Thymus (tissue), 14 donors: ENCODE measurements at places on chromosomes 4 and X. TPM values are rescaled to one million over a fixed set of nuclear protein-coding genes. Genes with fewer than 3 reads are reported as not detected.

Gene ELMOD2
- polyA plus RNA-seq: 17.2 TPM

Gene BEND2
- 0.05 TPM for polyA plus RNA-seq

Gene CXCL3
- 3.3 TPM for polyA plus RNA-seq

Gene NDNF
- polyA plus RNA-seq: 2.8 TPM

DNA sequence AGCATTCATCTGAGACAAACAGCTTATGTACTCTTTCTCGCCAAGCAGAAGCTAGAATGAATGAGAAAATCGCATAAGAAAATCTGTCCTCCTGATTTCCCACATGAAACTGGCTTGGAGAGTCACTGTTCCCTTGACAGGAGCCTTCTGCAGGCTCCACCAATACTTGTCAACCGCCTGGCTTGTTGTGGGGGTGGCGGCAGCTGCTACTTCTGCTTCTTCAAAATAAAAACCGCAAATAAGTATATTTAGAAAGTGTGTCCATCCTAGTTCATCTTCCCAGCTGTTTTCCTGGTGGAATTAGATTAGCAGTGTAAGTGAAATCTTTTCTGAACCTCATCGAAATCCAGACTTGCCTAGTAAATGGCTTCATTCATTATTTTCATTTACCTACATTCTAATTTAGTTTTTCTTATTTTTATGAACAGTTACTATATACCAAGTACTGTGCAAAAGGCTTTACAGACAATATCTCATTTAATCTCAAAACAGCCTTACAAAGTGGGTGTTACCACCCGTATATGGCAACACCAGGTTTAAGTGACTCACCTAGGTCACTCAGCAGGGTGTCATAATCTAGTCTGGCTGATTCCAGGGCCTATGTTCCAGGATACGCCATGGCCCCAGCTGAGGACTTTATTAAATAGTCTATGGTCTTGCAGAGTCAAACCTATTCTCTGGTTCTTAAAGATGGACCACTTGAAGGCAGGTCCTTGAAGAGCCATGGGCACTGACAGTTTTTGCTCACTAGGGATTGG, 104.6 kb upstream of the IGFBP7 start:
- DNase-seq: no peak

DNA sequence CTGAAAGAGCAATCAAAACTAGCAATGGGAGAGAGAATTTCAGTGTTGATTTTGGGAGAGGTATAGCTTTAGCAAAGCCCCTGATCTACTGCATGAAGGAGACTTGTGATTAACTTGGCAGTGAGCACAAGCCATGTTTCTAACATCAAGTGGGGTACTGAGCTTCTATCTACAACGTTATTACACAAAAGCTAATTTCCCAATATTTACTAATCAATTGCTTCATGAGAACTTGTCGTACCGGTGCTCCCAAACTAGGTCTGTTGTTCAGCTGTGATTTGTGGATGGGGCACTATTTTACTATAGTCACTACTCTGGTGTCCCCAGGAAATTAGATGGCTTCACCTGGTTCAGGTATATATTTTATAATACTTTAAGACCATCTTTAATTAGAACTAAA, 16.2 kb downstream of the ANK2 start:
- DNase-seq: no peak

GRCh38 chrX:14913241-14913640, 40.0 kb downstream of the MOSPD2 start:
- no peak for DNase-seq

Gene MTM1
- 8.9 TPM for polyA plus RNA-seq

DNA sequence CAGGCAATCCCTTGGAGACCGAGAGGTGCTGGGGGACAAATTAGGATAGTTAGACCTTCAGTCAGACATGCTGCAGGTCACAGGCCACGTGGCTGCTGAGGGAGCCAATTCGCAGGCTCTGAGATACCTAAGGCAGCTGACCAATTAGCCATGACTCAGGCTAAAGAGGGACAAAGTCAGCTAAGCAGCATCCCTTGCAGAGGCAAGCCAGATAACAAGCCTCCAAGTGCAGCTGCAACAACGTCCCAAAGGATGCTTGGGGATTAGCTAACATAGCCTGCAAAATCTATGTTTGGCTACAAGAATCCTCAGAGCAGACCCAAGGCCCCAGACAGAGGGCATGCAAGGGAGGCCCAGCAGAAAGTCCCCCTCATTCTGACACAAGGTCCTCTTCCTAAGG, 93.5 kb downstream of the SEL1L3 start:
- DNase-seq: no peak

DNA sequence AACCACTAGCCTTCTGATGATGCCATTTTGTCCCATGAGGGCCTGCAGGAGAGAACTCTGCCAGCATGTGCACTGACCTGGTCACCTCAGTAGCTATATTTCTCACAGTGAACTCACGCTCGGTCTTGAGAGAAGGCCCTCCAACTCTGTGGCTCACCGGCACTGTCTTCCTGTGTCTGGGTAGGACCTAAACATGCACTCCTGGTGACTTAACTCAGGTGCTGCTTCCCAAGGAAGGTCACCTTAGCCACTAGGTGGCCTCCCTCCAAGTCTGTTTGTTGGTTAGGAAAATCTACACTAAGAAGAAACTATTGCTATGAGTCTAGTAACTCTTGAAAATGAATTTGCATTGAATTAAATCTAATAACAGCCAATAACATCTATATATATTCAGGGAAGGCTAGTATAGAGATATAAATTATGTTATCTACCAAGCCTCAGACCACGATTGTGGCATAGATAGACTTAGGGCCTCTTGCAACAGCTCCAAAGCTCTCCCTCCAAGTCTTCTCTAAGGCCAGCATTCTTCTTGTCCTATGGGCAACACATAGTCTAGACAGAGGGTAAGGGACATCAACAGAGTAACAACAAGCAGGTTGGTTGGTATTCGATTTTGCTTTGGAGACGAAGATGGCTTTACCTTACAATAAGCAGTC, 24.7 kb downstream of the TLR10 start:
- no peak for DNase-seq

DNA sequence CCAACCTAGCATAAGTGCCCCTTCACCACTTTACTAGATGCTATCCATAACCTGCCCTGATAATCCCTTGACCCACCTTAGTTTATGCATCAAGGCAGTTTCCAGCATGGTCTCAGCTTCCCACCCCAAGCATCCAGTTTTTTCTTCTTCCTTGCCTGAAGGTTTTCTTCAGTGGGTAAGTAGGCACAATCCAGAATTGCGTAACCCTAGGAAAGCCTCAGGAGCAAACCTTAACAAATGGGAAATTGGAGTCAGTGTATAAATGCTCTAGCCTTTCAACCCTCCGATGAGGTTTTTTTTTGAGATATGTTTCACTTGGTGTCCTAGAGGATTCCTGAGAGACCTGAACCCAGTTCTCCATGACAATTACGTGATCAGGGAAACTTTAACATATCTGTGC, 614.0 kb upstream of the BOD1L1 start:
- DNase-seq: no peak

DNA sequence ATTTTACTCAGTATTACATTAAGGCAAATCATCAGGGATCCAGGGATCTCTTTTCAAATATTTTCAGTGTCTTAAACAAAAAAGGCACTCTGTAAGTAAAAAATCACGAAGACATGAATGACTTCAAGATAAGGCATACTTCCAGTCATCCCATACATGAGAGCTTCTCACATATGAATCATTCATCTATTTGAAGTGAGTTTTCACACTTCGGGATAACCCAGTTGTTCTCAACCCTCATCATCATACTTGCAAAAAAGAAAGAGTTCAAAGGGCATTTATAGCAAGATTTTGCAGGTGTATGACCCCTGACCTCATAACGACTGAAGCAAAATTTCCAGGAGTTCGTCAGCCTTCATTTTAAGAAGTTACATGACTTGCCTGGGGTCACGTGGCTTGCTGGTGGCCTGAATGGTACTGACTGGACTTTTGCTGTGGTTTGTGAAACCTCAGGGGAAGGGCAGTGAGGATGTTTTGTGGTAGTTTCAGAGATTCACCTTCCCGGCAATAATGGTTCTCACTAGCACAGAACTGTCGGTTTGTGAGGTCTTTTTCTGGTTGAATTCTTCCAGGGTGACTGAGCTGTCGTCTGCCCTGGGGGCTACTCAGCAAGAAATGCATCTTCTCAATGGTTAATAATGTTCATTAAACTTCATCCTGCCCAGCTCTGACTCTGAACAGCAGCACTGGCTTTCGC, 115.8 kb upstream of the SHISA3 start:
- DNase-seq: no peak

GRCh38 chr4:151048913-151049312, 33.8 kb upstream of the LRBA start:
- DNase-seq: no peak

Gene NIPAL1
- 0.73 TPM for polyA plus RNA-seq

DNA sequence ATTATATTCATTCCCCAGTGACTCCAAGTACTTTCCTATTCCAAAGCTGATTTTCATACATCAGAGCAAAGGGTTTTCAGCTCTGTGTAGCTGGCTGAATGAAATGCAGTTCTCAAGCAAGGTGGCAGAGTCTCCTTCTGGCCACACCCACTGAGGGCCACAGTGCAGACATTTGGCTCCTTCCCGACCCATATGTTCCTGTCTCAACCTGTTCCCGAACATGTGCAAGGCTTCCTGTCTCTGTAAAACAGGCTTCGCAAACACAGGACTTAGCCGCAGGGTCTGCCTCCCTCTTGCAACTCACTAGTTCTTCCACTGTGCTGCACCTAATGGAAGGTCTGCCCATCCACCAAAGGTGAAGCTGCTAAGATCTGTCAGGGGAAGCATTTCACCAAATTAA, 249.2 kb downstream of the MID1IP1 start:
- DNase-seq: no peak

- DNase-seq: no peak
These were observed 706.5 kb downstream of the FSTL5 start for GRCh38 chr4:161457311-161457710.
